ENCODE measurements at places on chromosomes 5 and 9. TPM values are rescaled to one million over a fixed set of nuclear protein-coding genes. Genes with fewer than 3 reads are reported as not detected.

The KCNT1 gene
- total RNA-seq = not detected

The AGXT2 gene
- not detected for total RNA-seq

The KIF4B gene
- total RNA-seq = 0.04 TPM

The CCNI2 gene
- 0.20 TPM for total RNA-seq

The PRR16 gene
- total RNA-seq = not detected

The MTMR12 gene
- total RNA-seq = 18.8 TPM

The CER1 gene
- total RNA-seq = not detected

The MAMDC4 gene
- total RNA-seq = 1.8 TPM

The MSMP gene
- not detected for total RNA-seq

The PLCXD3 gene
- total RNA-seq = 0.48 TPM

The DAPK1 gene
- total RNA-seq = 20.1 TPM

The TNFSF8 gene
- not detected for total RNA-seq

The PROB1 gene
- 0.36 TPM for total RNA-seq

The ARSI gene
- total RNA-seq = 44.0 TPM

The PRRX2 gene
- total RNA-seq = 5.2 TPM

The FAM81B gene
- total RNA-seq = not detected

The CNTNAP3B gene
- total RNA-seq = 19.2 TPM

The DBH gene
- total RNA-seq = not detected

The TPPP gene
- total RNA-seq = 5.3 TPM

The TCF7 gene
- 20.7 TPM for total RNA-seq

The CDK7 gene
- 64.3 TPM for total RNA-seq

The CD274 gene
- 2.8 TPM for total RNA-seq

The HK3 gene
- total RNA-seq = not detected

The AQP7 gene
- total RNA-seq = 0.31 TPM

The TXNDC8 gene
- total RNA-seq = not detected

The PFN3 gene
- total RNA-seq = not detected

The TIMD4 gene
- 0.72 TPM for total RNA-seq

The TTLL11 gene
- 3.6 TPM for total RNA-seq

The PDLIM4 gene
- total RNA-seq = not detected

The PAPPA gene
- 32.0 TPM for total RNA-seq

The SLC34A1 gene
- total RNA-seq = not detected

The NME5 gene
- total RNA-seq = not detected

The ARHGAP26 gene
- 10.0 TPM for total RNA-seq

The RASGEF1C gene
- 0.15 TPM for total RNA-seq

The LRRC19 gene
- total RNA-seq = not detected

The RETREG1 gene
- 3.0 TPM for total RNA-seq

The ENTPD2 gene
- total RNA-seq = 0.67 TPM

The PNPLA7 gene
- 0.63 TPM for total RNA-seq

The REEP5 gene
- 132 TPM for total RNA-seq
